ENCODE measurements at places on chromosomes 3 and 15.

DNA sequence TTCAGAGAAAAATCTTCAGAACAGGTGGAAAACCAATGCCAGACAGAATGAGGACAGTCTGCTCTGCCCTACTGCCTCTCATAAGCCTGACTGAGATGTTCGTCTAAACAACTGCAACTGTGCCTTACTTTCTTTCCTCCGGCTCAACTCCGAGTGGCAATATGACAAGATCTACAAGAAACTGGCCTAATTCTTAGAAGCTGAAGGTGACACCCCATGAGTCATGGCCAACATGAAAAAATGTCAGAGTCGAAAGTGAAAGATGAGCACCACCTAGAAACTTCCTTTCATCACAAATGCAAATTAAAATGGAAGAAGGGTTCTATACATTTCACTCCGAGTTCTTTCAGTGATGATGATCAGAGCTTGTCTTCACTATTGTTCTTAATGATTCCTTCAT lies 12.9 kb downstream of the PCYT1A start:
- DNase-seq: no peak

DNA sequence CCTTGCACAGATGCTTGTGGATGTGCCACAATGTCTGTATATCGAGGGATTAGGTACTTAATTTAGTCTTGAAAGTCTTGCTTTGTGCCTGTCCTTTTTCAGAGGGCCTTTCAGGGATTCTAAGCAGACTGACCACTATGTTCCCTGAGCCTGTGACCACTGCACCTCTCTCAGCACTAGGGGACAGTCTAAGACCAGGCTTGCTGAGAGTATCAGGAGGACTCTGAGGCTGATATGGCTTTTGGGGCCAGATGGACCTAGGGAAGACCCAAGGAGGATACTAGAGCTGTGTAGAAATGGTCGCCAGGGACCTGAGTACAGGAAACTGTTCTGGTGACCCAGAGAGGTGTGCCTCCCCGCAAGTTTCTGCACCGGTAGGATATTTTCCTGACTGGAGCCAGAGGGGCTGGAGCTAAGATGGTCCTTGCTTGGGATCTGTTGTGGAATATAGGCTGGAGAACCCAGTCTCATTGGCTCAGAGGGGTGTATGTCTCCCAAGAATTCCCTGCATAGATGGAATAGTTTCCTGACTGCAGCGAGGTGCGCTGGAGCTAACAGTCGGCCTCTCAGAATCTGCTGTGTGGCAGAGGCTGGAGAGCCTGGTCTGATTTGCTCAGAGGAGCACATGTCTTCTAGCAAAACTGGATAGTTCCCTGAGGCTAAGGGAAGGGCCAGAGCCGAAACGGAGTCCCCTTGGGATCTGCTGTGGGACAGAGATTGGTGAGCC lies 213.2 kb upstream of the DCBLD2 start:
- DNase-seq: no peak

DNA sequence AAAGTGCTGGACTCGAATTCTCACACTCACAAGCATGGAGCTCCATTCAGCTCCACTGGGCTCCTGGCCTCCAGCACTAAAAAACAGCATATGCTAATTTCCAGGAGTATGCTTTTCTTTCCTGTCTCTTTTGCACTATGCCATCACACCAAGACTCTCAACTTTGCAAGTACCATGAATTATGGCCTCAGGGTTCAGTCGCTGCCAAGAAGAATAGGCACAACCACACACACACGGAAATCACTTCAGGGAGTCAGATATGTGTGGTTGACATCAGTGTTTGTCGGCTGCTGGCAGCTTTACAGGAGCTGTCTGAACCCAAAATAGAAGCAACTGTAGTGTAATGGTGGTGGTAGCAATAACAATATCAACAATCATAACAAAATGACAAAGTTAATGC lies 305.0 kb upstream of the SLCO3A1 start:
- no peak for DNase-seq

GRCh38 chr15:57296473-57297162 lies 79.7 kb upstream of the CGNL1 start:
- DNase-seq: no peak

DNA sequence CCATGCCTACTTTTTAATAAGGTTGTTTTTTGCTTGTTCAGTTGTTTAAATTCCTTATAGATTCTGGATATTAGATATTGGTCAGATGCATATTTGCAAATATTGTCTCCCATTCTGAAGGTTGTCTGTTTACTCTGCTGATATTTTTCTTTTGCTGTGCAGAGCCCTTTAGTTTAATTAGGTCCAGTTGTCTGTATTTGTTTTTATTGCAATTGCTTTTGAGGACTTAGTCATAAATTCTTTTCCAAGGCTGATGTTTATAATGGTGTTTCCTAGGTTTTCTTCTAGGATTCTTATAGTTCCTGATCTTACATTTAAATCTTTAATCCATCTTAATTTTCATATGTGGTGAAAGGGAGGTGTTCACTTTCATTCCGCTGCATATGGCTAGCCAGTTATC lies 77.4 kb downstream of the PTPRG start:
- DNase-seq: no peak

GRCh38 chr15:71304681-71305080 lies 189.4 kb downstream of the THSD4 start:
- DNase-seq: no peak

DNA sequence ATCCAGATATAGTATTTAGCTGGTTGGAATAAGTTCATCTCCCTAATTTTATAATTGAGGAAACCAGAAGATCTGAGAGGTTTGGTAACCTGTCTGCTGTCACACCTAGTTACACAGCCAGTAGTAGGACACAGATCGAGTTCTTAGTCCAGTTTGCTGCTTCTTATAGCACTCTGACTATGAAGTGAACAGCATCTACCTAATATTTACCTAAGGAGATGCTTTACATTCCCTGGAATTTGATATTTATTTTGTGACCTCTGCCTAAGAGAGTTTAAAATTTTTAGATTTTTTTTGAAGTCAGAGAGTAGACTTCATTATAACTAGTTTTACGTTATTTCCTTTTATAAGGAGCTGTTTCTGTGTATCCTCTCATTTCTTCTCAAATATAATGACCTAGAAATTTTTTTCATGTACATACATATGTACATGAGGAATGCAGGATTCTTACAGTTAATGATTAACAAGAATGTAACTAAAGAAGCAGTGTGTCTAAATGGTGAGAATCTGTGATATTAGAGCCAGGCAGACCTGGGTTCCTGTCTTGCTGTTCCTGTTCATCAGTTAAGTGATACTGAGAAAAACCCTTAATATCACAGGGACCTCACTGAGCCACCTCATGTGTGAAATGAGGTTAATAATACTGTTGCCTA lies 4.3 kb downstream of the ARHGEF26 start:
- no peak for DNase-seq

DNA sequence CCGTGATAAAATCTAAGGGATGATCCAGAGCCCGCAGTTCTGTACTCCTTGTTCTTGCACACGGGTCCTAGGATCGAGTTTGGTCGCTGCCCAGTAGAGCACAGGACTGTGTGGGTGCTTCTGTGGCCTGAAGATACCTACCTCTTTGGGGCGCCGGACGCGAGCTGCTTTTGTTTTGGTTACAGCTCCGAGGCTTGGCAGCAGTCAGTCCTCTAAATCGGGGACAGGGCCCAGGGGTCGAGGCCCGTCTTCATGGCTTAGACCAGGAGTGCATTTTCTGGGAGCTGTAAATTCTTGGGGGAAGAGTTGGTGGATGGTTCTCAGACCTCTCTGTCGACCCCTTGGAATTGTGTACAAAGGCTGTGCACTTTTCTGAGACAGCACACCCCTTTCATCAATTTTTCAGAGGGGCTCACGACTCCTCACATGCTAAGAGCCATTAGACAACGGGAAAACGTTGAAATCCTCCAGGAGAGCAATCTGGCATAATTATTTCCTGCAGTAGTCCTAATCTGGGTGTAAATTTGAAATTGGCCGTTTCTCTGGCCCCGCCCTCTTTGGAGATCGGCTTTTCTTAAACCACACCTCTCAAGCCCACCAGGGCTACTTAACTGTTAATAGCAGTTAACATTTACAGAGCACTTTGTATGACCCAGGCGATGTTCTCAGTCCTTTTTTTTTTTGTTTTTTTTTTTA lies 928 bp downstream of the CEP97 start:
- DNase-seq: peak; percentile 25

DNA sequence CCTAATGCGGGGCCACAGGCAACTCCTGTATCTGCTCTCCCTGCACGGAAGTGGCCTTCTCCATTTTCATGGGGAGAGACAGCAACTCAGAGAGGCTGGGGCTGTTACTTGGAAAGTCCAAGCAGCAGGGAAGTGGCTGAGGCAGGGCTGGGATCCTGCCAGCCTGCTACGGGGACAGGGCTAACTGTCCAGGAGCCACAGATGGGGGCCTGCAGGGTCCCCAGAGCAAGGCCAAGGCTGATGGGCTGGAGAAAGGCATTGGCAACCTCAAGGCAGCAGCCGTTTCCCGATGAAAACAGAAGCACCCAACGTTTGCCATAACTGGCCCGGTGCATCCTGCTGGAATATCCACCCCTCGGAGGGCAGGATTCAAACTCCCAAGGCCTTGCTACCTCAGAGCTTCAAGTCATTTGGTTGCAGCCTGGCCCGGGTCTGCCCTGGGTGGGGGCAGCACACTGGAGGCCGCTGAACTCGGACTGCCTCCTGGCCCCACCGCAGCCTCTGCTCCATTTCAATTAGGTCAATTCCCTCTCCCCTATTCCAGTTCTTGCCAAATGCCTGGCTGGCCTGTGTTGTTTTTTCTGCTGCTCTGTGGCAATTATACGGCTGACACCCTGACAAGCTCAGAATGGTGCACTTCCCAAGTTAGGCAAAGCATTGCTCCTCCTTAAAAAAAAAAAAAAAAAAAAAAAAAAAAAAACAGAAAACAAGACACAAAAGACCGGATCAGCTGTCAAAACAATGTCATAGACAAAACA lies 143.5 kb downstream of the NUP210 start:
- DNase-seq: no peak
